Adipose tissue (tissue), 3 donors: ENCODE measurements at places on chromosomes 5 and 9. TPM values are rescaled to one million over a fixed set of nuclear protein-coding genes. Genes with fewer than 3 reads are reported as not detected.

Gene IFNB1
- polyA plus RNA-seq: not detected

Gene RLN1
- polyA plus RNA-seq: not detected

Gene PLAC8L1
- 0.24 TPM for polyA plus RNA-seq

Gene TXNDC8
- not detected for polyA plus RNA-seq

Gene FCN2
- 3.1 TPM for polyA plus RNA-seq

Gene ABLIM3
- polyA plus RNA-seq: 148 TPM
